NT2/D1 (cell line): ENCODE measurements at places on chromosomes 1 and 21.

DNA sequence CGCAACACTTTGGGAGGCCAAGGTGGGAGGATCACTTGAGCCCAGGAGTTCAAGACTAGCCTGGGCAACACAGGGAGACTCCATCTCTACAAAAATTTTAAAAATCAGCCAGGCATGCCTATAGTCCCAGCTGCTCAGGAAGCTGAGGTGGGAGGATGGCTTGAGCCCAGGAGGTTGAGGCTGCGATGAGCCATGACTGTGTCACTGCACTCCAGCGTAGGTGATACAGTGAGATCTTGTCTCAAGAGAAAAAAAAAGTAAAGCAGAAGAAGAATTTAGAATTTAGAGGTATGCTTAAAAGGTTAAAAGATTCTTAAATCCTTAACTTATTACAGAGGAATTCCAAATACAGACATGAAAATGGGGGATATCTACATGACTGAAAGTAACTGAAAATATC is 79.5 kb downstream of the SMYD3 start:
- DNase-seq, result no peak

DNA sequence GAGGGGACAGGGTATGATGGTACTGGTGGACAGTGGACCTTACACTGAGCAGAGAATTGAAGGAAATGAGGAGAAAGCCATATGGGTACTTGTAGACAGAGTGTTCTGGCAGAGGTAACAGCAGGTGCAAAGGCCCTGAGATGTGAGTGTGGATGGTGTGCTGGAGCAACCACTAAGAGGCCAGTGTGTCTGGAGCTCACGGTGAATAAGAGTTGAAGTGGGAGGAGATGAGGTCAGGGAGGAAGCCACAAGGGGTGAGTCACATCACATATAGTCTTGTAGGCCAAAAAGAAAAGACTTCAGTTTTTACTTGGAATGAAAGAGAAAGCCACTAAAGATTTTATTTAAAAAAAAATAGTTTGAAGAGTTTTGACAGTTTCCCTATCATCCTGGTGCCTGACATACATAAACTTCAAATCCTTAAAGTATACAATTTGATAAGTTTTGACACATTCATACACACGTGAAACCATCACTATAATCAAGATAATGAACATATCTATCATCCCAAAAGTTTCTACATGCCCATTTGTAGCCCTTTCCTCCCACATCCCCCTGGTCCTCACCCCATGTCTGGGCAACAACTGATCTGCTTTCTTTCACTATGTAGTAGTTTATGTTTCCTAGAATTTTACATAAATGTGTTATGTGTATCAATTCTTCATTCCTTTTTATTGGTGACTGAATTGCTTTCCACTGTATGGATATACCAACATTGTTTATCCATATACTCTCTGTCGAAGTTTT is 148.4 kb downstream of the GPATCH2 start:
- no peak for DNase-seq

DNA sequence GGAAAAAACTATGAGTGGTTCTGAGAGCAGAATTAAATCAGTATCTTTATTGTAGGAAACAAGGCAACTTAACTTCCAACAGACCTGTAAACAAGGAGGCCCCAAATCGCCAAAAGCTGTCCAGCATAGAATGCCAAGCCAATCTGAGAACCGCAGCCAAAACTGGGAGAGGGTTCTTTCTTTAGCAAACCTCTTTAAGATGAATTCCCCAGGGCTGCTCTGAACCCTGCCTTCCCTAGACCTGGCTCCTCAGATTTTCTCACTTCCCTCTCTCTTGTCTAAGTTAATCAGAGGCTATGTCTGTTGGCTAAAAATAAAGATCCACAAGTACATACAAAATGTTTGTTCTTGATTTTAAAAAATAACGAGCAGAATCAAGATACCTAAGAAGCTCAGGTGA is 141.4 kb downstream of the SMYD3 start:
- DNase-seq, result no peak

DNA sequence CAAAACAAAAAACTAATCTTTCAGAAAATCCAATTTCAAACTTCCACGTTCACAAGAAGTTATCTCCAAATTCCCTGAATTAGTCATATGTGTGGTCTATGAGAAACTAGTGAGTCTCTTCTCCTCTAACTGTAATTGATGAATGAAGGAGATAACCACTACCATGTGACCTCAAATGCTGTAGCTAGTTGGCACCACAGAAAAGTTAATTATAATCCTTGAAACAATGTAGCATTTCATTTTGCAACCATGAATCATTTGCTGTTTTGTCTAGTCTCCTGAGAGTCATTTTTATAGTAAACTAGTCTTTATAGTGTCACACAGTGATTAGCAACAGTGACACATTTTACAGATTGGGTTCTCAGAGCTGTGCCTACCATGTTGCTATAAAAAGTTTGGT is 287.5 kb downstream of the LRRIQ3 start:
- no peak for DNase-seq

GRCh38 chr1:91682882-91683597 is 182.4 kb downstream of the CDC7 start:
- no peak for DNase-seq

DNA sequence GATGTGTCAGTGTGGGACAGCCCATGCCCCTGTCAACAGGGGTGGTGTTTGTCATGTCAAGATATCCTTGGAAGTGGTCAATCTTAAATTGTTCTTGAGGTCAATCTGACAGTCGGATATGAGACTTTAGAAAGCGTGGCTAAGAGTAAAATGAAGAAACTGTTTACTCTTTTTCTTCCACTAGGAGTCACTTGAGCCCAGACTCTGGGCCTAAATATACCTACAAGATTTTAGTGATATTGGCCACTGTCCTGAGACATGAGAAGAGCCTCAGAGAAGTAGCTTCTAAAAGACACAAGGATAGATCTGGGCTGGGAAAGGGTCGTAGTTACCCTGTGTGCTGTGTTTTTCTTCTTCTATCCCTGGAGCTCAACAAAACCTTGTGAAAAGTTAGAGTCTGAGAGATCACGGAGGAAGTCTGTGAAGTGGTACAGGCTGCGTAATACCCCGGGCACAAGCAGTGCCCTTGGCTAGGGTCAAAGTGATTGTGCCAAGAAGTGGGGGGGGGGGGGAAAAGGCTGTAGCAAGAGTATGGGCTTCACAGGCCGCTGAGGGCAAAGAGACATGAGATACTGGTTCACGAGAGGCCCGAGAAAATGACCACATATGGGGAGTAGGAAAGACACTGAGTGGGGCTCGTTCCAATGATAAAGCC is 355.2 kb upstream of the GREM2 start:
- DNase-seq, result no peak

- no peak for DNase-seq
Observed at GRCh38 chr1:111977378-111977777, 12.1 kb downstream of the KCND3 start.

DNA sequence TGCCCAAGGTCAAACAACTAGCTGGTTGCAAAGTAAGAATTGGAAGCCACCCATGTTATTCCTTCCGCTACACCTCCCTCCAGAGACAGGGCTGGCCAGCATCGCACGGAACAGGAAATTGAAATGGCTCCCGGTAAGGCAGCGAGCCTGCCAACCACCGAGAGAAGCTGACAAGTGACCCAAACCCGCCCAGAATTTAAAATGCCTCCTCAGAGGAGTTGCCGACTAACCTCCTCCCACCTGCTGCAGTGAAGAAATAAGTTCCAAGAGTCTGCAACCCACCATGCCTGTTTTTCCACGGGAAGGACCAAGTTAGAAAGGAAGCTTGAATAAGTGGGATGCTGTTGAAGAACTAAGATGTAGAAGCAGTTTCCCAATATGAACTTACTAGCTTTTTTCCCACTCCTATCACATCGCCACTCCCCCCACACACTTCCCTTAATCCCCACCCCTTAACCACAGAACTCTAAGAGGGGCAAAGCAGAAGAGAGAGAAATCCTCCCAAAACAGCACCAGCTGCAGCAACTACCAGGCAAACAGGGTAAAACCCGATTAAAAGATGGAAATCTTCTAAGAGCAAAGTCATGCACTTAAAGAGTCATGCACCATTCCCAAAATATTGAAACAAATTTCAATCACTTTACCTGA is 78.6 kb downstream of the TIAM1 start:
- no peak for DNase-seq

GRCh38 chr1:10210841-10211804 is 753 bp downstream of the KIF1B start:
- no peak for DNase-seq

GRCh38 chr1:1582585-1583346 is 8.1 kb upstream of the SSU72 start:
- DNase-seq, result no peak

- DNase-seq, result no peak
Observed at GRCh38 chr1:165644064-165644735, 13.2 kb downstream of the MGST3 start.
